ENCODE measurements at places on chromosomes 3 and 15.

GRCh38 chr3:72658466-72659100 lies 189.7 kb downstream of the SHQ1 start:
- no peak for DNase-seq

GRCh38 chr3:152322756-152323155 lies 54.0 kb downstream of the MBNL1 start:
- no peak for DNase-seq

DNA sequence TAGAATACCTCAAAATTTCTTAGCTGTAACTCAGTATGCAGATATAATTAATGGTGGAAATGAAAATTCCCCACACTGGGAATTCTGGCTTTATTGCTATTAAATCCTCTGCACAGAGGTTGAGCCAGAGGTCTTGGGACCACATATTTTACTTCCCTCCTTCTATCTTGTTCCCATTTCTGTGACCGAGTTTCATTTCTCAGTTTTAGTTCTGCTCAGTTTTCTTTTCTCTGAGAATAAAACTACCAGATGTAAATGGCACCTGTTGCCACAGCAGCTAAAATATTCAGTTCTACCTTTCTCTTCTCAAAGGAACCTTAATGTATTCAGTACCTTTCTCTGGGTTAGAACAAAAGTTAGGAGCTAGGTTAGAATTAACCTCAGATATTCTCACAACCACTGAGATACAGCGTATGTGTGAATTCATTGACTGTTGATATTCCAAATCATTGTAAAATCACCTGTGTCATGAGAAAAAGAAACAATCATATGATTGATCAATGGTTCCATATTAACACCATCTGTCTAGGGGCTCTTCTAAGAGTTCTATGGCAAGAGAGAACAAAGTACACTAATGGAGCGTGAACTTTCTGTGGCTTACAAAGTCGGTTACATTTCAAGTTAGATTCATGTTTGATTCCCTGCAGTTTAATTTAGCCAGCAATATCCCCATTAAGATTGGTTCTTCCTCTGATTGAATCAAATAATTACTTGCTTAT lies 374.1 kb downstream of the EFHB start:
- no peak for DNase-seq

- no peak for DNase-seq
These were observed 33.2 kb downstream of the CHRM5 start for GRCh38 chr15:34001536-34001935.

DNA sequence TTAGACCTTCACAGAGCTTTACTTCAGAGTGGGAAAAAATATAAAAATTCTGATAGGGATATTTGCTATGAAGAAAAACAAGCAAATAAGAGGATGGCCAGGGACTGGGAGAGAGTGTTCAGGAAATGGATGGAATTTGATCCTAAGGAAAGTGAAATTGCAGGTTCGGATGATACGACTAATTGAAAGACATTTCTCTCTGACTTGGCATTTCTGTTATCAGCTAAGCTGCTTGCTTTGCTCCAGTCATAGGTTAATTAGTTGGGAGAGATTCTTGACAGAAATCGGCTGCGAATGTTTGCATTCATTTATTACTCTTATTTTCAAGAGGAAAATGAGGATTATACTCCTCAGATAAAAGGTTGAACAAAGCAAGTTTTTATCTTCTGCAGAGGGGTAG lies 808.7 kb upstream of the NECTIN3 start:
- no peak for DNase-seq

DNA sequence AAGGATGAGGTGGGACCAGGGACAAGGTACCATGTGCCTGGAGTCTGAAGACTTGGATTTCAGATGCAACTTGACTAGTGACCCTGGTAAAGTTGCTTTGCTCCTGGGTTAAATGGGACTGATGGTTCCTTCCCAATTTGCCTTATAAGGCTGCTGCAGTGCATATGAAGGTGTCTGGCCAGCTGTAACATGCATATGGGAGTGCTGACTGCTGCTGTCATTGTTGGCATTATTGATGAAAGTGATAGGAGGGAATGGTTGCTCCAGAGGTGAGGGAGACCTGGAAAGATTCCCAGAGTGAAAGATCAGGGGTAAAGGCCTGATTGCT lies 20.5 kb downstream of the CYP8B1 start:
- DNase-seq: no peak

DNA sequence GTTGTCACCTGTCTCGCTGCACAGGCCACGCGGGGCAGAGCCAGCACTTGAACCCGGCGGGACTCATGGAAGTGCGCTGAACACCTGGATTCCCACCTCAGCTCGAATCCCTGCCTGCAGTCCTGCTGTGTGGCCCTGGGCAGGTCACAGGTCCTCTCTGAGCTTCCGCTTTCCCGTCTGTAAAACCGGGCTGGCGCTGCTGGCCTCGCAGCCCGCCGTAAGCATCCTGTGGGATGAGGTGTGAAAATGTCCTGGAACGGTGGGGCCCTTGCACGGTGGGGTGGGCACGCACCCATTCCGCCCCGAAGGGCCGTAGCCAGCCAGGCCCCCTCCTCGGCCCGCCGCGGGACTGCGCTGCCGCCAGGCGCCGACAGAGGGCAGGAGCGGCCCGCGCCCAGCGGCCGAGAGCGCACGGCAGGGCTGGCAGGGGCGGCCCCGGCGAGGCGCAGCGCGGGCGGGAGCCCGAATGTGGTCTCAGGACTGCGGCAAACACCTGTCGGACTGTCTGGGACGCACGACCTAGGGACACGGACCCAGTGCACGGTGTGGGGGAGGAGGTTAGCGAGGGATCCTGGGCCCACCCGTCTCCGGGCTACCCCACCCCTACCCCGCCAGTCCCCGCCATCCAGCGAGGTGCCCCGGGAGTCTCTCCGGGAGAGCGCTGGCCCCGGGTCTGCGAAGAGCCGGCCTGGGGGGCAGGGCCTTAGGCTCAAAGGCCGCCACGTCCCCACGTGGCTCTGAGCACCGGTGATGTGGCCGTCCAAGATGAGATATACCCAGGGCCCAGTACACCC lies 40.4 kb downstream of the DNAJB8 start:
- DNase-seq: no peak

GRCh38 chr3:8507496-8507895 lies 5.9 kb downstream of the LMCD1 start:
- no peak for DNase-seq

DNA sequence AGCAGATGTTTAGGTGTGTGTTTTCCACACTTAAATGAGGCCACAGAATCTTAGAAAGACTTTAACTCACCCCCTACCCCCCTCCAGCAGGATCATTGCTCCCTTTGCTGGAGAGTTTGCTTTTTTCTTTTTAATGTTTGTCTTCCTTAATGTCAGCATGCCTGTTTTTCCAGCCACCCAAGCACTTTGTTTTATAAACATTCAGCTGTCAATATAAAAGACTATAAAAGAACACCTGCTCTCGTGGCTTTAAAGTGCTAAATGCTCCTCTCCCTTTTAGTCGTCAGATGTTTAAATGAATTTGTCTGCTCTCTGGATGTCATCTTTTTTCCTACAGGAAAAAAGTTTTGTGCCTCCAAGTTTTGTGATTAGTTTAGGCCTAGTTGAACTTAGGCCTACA lies 61.7 kb downstream of the SIDT1 start:
- no peak for DNase-seq

GRCh38 chr3:143247073-143247472 lies 127.5 kb downstream of the CHST2 start:
- no peak for DNase-seq

DNA sequence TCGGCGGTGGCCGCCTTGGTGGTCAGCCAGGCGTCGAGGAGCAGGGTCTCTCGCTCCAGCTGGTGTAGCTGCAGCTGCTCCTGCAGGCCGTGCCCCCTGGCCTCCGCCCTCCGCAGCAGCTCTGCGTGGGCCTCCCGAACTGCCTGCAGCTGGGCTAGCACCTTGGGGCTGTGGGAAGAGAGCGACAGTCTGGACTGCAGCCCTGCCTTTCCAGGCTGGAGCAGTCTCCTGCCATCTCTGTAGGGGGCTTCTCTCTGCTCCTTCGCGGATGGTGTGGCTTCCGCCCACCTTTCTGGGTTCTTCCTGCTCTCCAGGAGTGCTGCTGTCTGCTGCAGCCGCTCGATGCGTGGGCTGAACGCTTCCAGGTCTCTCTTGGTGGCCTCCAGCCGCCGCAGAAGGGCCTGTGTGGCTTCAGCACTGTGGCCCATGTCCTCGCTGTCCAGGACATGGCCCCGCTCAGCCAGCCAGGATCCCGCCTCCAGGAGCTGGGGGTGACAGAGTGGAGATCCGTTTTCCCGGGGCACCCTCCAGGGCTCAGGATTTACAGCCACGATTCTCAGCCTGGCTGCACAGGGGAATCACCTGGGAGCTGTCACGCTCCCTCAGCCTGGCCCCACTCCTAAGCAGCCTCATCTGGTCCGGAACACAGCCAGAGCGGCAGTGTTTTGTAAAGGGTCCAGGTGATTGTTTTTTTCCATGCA lies 16.8 kb downstream of the PLA2G4B start:
- no peak for DNase-seq

- DNase-seq: no peak
These were observed 54.6 kb downstream of the ATP2B2 start for GRCh38 chr3:10450494-10451440.

DNA sequence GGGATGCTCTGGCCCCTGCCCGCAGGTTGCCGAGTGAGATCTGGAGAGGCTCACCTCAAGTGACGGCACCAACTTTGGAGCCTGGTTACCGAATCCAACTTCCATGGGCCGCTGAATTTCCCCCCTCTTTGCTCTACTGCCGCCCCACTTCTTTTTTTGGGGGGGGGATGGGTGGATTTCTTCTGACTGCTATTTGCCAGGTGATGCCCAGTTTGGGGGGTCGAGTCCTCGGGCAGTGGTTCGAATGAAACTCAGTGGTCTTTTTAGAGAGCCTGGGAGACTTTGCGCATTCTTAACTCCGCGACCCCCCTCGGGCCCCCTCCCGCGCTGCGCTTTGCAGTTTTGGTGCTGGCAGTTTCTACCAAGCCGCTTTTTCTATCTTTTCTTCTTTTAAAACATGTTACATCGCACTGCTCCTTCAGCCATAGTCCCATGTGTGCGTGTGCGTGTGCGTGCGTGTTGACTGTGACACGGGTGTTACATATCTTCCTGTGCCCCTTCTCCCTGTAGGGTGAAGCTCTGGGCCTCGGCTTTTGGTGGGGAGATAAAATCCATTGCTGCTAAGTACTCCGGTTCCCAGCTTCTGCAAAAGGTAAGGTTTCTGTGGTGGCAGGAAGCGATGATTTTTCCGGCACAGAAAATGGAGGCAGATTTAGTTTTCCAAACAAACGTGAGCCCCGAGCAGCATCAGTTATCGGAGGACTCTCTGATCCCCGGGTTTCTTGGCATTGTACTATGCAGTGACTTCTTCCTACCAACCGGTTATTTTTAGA lies 837 bp downstream of the CACNA2D3 start:
- no peak for DNase-seq

GRCh38 chr3:127172781-127173515 lies 20.0 kb upstream of the PRR23E start:
- DNase-seq: no peak

DNA sequence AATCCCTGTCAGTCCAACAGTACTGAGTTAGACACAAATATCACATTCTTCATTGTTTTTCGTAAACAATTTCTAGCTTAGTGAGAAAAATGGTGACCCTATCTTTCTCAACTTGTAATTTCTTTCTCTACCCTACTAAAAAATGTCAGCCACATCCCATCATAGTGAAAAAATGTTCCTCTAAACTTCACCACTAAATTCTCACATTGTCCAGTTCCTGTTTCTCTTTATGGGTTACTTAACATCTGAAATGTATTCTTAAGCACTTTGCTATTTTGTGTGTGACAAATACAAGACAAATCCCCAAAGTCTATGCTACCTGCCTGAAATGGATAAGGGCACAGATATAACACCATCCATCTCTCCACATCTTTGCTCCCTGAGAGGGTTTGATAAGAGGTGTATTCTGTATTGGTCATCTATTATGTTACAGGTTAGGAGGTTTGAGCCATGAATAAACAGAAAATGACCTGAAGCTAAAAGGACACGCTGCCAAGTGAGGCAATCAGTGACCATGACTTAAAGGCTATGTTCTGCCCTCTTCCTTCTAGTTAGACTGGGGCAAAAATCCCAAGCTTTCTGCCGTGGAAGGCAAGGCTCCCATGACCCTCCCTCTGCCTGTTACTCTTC lies 118.2 kb downstream of the GADL1 start:
- DNase-seq: no peak

DNA sequence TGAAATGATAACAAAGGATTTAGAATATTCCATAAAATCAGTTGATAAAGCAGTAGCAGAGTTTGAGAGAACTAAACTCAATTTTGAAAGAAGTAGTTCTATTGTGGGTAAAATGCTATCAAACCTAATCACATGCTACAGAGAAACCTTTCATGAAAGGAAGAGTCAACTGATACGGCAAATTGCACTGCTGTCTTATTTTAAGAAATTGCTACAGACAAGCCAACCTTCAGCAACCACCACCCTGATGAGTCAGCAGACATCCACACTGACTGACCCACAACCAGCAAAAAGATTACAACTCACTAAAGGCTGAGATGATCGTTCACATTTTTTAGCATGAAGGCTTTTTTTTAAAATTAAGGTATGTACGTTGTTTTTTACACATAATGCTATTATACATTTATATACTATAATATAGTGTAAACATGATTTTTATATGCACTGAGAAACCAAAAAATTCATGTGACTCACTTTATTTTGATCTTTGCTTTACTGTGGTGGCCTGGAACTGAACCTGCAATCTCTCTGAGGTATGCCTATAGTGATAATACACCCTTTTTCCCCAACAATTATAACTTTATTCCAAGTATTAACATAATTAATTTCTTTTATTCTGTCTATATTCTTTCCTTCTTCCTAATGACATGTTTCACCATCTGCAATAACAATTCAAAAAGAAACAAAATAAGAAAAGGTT lies 109.9 kb downstream of the TBC1D5 start:
- DNase-seq: no peak

- DNase-seq: no peak
These were observed 897.3 kb downstream of the ROBO1 start for GRCh38 chr3:78870484-78870883.

DNA sequence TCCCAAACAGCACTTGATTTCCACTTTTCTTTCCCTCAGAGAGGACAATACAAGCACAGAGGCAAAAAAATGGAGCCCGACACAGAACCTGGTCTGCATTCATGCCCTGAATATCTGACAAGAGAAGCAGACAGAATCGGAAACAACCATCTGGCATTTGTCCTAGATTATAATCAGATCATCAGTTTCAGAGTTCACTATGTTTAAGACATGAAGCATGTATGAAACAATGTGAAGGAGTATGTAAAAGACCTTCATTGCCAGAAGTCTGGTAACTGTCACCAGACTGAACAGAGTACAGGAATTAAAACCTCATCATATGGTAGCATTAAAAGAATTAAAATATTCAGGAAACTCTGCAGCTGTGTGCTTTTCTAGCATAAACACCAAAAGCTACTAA lies 65.0 kb downstream of the SETD2 start:
- DNase-seq: no peak

Data from SK-N-MC (cell line).